ENCODE measurements at places on chromosomes 7 and 10.

DNA sequence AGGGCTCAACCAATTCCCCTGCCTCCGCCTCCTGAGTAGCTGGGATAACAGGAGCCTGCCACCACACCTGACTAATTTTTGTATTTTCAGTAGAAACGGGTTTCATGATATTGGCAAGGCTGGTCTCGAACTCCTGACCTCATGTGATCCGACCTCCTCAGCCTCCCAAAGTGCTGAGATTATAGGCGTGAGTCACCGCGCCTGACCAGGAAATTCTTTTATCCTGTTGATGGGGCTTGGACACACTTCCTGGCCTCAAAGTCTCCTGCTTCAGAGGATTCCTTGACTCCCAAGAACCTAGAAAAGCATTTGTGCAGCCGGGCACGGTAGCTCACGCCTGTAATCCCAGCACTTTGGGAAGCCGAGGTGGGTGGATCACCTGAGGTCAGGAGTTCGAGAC is 16.2 kb downstream of the ZNF425 start:
- DNase-seq = no peak

DNA sequence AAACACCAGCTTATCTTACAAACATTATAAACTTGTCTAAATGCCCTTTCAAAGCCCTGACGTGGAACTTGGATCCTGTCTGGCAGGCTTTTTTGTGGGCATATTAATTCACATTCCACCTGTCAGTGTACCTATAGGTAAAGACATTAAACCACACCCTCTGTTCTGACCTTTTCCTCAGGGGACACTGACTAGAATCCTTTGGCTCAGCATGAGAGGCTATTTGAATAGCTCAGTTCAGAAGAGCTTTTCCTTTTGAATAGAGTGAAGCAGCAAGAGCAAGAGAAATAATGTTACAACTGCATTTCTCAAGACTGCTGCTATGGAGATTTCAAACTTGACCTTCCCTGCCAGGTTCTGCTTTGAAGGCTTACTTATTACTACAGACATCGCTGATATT is 76.9 kb downstream of the CYP51A1 start:
- no peak for DNase-seq

- no peak for DNase-seq
Observed at GRCh38 chr10:110754375-110755105, 110.4 kb downstream of the RBM20 start.

GRCh38 chr7:50739744-50740435 is 42.8 kb downstream of the GRB10 start:
- no peak for DNase-seq

DNA sequence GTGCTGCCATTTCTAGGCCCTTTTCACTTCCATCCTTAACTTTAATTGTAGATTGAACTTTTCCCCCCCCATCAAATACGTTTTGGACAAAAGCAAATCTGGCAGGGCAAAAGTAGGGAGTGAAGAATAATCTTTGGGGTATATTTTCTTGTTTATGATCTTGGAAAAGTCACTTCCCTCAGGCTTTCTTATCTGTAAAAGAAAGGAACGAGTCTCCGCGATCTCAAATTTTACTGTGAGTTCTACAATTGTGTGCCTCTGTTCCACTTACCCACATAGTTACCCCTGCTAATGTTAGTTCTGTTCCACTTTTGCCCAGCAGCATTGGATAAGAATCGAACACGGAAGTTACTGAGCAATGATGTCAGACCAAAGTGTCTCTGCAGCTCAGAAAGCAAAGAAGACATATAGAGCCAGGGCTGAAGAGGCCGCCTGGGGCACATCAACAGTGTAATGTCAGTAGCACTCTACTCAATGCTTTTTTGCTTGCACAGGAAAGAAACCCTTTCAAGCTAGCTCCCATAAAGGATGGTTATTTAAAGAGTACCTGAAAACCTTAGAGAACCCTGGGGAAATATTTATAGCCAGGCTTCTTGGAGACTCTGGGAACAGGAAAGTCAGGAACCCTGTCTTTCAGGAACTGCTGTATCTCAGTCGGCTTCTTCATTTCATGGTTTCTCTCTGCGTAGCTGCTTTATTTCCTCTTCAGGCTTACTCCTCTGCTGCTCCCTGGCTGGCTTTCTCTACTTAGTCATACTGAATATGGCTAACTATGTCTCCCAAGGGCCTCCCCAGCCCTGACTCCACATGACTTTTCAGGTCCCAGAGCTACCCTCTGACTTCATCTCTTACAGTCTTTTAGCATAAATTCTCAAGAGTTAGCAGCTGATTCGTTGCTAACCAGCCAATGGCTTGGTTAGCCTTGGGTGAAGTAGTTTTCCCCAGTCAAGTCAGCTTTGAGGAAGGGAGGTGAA is 123.7 kb upstream of the FAM3C start:
- DNase-seq = no peak

GRCh38 chr10:98295907-98296306 is 27.9 kb upstream of the LOXL4 start:
- peak; percentile 61 for DNase-seq
